NCI-H1436 treated with DMSO at 0.1 percent for 48 hours (cell line): ENCODE measurements at places on chromosomes 1 and 21.
A peak's percentile ranks its signal among the peaks of the same experiment; 100 is the strongest.

DNA sequence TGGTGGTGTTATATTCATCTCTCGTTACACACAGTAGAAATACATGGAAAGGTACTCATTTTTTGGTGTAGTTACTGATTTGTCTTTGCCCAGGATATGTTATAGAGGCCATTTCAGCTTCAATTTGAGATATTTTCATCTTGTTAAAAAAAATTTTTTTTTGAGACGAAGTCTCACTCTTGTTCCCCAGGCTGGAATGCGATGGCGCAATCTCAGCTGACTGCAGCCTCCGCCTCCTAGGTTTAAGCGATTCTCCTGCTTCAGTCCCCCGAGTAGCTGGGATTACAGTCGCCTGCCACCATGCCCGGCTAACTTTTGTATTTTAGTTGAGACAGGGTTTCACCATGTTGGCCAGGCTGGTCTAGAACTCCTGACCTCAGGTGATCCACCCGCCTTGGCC is 19.0 kb downstream of the MORC3 start:
- DNase-seq = no peak

GRCh38 chr1:164671966-164672571 is 113.1 kb downstream of the PBX1 start:
- DNase-seq = no peak

- DNase-seq = no peak
These were observed 1.2 kb downstream of the VSIG8 start for GRCh38 chr1:159861218-159861617.

- no peak for DNase-seq
These were observed 1.7 kb downstream of the CNTN2 start for GRCh38 chr1:205044741-205045140.

- no peak for DNase-seq
These were observed 25.3 kb downstream of the SERTAD4 start for GRCh38 chr1:210257698-210258529.

- no peak for DNase-seq
These were observed 537.2 kb downstream of the NPHP4 start for GRCh38 chr1:5455056-5455455.

- DNase-seq = no peak
These were observed 54.3 kb upstream of the SH3GLB1 start for GRCh38 chr1:86650065-86650464.

- DNase-seq = no peak
These were observed 113.1 kb upstream of the IRF2BP2 start for GRCh38 chr1:234722904-234723720.

DNA sequence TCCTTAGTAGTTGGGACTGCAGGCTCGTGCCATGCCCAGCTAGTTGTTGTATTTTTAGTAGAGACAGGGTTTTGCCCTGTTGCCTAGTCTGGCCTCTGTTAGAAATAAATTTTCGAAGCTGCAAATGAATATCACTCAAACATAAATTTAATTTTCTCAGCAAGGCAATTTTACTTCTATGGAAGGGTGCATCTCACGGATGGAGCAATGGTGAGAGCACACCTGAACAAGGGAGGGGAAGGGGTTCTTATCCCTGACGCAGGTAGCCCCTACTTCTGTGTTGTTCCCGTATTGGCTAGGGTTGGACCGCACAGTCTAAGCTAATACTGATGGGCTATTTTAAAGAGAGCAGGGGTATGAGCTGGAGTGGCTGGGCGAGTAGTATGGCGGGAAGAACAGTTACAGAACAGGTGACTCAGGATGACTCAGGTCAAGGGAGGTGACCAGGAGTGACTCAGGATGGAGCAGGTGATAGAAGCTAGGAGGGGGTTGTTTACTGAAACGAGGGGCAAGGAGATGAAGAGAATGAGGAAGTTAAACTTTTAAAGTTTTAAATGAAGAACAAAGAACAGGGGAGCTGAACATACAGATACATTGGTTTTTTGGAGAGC is 7.5 kb downstream of the MDM4 start:
- DNase-seq = no peak

GRCh38 chr1:6803357-6803756 is 18.1 kb downstream of the CAMTA1 start:
- DNase-seq = no peak

DNA sequence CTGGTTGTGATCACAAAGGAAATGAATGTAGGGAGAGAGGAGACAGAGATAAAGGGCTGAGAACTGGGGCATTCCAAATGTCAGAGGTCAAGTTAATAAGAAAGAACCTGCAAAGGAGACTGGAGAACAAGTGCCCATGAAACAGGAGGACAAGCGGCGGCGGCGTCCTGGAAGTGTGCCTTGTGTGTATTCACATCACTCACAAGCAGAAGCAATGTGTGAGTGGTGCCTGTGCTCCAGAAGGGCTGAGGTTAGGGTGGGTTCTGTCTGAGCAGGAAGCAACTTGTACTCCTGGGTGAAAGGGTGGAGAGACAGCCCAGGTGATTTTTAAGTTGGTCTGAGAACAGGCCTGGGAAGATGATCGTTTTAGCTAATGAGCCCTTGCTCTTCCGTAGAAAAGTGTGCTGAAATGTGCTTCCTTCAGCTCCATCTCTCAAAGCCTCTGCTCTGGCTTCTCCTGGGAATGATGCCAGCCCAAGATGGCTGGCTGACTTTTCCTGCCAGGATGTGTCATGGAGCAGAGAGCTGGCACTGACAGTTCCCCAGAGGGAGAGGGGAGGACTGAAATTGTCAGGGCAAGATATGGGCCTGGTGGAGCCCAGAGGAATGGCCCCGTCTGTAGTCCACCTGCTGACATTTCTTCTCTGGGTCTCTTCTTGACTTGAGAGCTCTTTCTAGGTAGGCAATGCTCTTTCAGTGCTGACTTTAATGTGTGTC is 25.1 kb upstream of the PLEKHA6 start:
- DNase-seq = no peak

DNA sequence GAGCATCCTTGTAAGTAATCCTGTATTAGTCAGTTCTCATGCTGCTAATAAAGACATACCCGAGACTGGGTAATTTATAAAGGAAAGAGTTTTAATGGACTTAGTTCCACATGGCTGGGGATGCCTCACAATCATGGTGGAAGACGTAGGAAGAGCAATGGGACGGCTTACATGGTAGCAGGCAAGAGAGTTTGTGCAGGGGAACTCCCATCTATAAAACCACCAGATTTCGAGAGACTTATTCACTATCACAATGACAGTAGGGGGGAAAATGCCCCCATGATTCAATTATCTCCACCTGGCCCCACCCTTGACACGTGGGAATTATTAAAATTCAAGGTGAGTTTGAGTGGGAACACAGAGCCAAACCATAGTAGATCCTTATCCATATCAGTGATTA is 124.7 kb downstream of the HIVEP3 start:
- no peak for DNase-seq

DNA sequence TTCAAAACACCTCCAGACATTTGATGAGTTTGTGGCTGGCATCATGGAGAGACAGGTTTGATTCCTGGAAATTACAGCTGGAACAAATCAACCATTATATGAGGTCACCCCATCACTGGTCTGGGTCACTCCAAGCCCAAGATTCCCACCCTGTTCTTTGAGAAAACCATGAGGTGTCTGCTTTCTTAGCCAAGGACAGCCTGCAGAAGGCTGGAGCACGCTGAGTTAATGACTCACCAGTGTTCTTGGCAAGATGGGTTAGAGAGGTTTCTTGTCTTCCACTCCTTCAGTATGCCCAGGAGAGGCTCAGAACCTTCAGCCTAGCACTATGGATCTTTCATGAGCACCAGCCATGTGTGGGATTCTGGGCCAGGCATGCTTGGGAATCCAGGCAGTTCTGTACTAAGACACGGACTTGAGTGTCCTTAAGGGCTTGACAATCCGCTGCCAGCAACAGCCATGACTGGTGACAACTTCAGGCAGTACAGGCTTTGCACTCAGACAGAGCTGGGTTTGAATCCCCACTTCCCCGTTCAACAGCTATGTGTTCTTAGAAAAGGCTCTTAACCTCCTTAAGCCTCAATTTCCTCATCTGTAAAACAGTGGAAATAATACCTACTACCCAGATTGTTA is 43.9 kb downstream of the GRHL3 start:
- no peak for DNase-seq

DNA sequence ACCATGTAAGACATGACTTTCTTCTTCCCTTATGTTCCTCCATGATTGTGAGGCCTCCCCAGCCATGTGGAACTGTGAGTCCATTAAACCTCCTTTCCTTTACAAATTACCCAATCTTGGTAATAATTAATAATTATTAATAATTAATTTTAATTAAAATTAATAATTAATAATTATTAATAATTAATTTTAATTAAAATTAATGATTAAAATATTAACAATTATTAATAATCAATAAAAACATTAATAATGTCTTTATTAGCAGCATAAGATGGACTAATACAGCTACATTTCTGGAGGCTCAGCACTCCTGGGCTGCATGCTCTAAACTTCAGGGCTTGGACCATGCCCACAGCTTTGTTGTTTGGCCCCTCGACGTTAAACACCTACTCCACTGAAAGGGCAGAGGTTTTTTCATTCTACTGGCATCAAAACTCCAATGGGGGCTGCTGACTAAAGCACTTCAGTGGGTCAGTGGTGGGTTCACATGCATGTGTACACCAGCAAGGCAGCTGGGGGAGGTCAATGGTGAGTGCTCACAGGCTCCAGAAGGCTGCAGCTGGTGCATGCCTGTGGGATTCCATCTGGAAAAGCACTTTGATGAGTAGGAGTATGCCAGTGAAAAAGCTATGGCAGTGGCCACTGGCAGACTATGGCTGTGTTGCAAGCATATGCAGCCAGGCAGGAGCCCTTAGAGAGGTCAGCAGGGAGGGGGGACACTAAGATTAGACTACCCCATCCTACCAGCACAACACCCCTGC is 561.3 kb downstream of the NCAM2 start:
- DNase-seq = no peak

GRCh38 chr1:53145942-53146708 is 3.7 kb upstream of the SLC1A7 start:
- no peak for DNase-seq

DNA sequence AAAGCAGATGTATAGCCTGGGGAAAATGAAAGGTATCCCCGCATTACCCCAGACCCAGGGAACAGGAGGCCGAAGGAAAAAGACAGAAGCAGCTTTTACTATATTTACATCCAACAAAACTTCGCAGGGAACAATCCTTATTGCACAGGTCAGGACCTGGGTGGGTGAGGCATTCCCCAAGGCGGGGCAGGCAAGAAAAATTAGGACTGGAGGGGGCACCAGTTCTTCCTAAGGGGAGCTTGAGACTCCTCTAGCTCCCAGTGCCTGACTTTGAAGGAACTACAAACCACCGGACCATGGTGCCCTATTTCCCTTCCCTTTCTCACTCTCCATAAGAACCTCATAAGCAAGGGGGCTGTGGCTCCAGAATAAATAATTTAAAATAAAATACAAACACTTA is 6.7 kb upstream of the GATAD2B start:
- no peak for DNase-seq

DNA sequence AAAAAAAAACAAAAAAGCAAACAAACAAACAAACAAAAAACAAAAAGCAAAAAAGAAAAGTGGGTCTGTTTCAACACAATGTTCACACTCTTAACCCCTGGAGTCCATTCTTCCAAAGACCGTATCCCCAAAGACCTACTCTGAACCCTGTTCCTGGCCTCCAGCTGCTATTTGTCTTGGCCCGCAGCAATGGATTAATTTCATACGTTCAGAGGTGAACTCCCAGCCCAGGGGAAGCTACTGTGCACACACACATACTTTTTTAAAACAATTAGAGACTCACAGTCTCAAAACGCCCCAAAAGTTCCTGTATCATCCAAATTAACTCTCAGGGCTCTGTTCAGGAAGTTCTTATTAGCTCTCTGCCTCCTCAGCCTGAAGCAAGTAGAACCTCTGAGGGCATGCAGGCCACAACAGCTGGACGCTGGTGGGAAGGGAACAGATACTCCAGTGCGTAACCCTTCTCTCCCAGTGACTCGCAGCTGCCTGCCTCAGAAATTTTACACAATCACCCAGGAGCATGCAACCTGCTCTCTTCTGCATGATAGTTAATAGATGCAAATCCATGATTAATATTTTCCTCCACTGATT is 395.4 kb downstream of the RRAGC start:
- DNase-seq = no peak

GRCh38 chr1:68111519-68112436 is 61.4 kb upstream of the DIRAS3 start:
- DNase-seq = peak; percentile 18

DNA sequence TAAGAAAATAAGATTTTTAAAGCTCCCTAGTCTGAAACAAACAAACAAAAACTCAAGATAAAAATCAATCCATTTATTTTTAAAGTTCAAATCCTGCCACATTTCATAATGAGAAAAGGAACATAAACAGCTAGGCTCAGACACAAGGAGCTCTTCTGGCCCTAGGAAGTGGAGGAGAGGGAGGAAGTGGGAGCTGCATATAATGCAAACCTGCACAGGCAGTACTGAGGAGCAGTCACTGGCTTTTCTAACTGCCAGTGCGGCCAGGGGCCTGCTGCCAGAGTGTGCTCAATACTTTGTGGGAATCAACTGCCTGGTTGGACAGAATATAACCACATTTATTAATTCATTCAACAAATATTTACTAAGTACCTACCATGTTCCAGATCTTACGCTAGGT is 139.8 kb upstream of the SPATA6 start:
- no peak for DNase-seq

DNA sequence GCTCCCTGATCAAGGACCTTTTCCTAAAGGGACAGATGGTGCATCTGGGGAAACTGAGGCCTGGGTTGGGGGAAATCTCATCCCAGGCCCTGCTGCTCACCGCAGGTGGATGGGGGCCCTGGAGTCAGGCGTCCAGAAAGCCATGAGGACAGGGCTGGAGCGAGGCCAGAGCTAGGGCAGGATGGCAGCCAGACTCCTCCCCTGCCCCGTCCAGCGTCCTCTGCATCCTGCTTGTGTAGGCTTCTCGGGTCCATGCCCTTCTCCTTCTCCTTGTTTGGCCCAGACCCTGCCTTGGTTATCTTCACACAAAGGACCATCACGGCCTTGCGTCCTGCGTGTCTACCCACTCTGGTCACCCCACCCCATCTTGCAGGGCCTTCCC is 43.0 kb downstream of the TRIM11 start:
- no peak for DNase-seq

- DNase-seq = no peak
These were observed 41.5 kb upstream of the SRSF10 start for GRCh38 chr1:24021403-24022266.

GRCh38 chr1:212606395-212607205 is 2.0 kb upstream of the ATF3 start:
- DNase-seq = no peak

DNA sequence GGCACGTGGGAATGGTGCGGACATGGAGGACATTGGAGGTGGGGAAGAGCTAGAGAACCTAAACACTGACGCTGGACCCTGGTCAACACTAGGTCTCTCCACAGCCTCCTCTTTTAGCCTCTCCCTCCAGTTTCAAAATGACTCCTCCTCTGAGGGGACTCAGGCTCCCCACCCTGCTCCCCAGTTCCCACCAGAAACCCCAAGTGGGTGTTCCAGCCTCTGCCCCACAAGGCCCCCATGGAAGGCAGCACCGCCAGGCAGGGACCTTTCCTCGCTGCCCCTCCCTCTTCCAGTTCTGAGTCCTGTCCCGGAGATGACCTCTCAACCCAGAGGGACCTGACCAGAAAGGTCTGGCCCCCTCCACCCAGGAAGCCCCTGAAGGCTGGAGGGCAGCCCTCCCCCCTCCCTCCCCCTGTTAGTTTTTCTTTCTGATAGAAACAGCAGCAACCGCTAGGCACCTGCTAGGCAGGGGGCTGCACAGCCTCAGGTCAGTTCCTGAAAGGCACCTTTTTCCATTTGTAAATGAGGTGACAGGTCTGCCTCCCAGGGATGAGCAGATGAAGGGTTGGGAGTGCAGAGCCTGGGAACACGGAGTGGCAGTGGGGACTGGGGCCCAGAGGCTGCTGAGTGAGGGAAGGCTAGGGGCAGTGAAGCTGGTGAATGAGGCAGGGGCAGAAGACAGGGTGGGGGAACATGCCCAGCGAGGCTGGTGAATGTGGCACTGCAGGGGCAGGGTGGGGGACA is 9.3 kb upstream of the ITGB2 start:
- DNase-seq = no peak
